ENCODE measurements at places on chromosomes 1 and 21.
A peak's percentile ranks its signal among the peaks of the same experiment; 100 is the strongest.

GRCh38 chr1:1550591-1551432 is 10.4 kb upstream of the TMEM240 start:
- no peak for DNase-seq

- peak; percentile 15 for DNase-seq
Observed at GRCh38 chr1:230797942-230798365, 50.8 kb downstream of the CAPN9 start.

DNA sequence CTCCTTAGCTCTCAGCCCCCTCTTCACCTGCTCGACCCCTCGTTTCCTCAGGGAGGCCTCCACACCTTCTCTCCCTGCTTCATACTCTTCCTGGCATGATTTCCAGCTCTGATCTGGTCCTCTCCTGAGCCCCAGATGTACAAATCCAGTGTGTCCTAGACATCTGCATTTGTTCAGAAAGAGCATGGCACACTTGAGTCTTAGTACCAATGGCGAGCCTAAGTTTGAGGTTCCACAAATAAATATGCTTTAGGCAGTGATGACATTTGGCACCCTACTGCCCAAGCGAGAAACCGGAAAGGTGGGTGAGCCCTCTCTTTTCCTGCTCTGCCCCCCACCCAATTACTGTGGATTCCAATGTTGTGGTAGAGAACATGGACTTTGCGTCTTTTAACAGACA is 34.0 kb downstream of the ATP1A1 start:
- DNase-seq, result no peak

DNA sequence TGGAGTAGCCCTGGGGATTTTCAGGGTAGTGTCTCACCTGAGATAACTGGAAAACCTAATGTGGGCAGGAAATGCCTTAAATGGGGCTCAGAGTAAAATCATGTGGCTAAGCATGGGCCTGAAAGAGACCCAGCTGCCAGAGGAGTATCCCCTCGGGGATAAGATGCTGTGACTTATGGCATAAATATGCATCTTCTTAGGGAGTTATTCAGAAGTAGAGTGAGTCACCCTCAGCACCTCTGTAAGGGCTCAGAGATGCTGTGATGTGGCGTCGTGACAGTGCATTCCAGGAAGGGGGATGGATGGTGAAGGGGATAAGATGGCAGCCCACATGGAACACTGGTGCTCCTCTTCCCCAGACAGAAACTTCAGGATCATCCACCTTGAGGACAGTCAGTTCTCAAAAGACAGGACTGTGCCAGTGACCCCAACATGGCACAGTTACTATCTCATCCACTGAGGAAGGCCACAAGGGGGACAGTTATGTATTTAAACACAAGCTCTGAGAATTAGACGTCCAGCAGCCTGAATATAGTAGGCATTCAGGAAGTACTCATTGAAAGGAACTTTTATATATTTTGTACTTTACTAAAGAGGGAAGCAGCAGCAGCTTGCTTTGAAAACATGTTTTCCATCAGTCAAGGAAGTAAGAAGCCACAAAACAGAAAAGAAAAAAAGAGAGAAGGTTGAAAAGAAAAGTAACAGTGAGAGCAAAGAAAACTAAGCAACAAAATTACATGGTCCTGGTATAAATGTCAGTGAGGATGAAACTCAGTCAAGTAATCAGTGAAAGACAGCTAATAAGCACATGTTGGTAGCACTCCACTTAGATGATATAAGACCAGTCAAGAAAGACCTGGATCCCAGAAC is 8.3 kb downstream of the IL24 start:
- DNase-seq, result peak; percentile 34

All from activated CD4-positive, alpha-beta T cell treated with anti-CD3 and anti-CD28 coated beads, Interleukin-10, Interleukin-2, amounts not matched to agents 100 ng/mL and 50 ng/mL, durations not matched to agents 16 hours and 8 hours (primary cell).